ENCODE measurements at places on chromosomes 13 and 19.

GRCh38 chr19:40524133-40524549 is 52.5 kb upstream of the SHKBP1 start:
- no peak for DNase-seq

- DNase-seq = no peak
Observed at GRCh38 chr13:77345150-77345780, 18.4 kb upstream of the MYCBP2 start.

DNA sequence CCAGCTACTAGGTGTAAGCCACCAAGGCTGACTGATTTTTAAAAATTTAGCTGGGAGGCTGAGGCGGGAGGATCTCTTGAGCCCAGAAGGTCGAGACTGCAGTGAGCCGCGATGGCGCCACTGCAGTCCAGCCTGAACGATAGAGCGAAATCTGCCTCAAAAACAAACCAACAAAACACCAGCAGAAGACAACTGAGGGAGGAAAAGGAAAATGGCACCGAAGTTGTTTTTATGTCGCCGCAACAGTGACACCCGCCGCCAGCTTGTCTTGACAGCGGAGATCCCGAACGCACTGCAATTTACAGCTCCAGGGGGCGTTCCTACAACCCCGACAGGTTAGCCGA is 298 bp upstream of the FAM98C start:
- DNase-seq = no peak

DNA sequence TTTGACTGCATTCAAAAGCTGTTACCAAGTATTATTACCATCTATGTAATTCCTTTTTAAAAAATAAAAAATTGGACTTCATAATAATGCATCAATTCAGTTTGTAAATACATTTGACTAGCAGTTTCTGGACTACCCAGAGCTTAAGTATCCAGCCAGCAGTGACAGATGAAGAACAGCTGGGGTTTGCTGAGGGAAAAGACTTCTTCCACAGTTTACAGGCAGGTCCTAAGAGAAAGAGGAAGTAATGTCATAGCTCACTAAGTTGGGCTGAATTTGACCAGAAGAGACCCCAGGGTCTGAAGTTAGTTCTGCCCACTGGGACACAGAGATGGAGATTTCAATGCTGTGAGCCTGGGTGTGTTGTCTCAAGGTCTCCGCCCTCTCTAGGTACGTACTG is 96.4 kb downstream of the MBNL2 start:
- DNase-seq = no peak

- no peak for DNase-seq
Observed at GRCh38 chr19:35116072-35116801, 614 bp downstream of the FXYD3 start.

DNA sequence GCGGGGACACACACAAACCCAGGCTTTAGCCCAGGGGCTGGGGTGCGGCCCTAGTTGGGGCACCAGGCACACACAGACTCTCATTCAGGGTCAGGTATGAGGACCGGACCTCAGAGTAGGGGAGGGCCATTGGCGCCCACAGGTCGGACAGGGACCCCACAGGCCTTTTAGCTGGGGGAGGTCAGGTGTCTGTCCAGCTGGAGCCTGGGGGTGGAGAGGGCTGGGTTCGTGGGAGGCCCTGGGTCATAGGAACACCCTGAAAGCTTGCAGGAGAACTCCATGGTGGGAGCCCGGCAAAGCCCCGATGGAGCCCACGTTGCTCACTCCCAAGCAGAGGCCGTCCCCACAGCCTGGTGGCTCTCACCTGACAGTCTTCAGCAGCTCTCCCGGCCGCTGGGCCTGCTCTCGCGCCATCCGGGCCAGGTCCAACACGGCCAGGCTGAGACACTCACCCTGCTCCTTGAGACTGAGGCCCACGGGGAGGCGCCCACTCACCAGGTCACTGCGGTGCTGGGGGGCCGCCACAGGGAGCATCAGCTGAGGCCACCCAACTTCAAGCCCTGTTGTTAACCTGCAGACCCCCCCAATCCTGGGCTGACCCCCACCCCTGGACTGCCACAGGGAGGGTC is 5.0 kb downstream of the JAK3 start:
- no peak for DNase-seq

- DNase-seq = peak; percentile 12
Observed at GRCh38 chr13:26880735-26881134, 120.1 kb upstream of the GPR12 start.

DNA sequence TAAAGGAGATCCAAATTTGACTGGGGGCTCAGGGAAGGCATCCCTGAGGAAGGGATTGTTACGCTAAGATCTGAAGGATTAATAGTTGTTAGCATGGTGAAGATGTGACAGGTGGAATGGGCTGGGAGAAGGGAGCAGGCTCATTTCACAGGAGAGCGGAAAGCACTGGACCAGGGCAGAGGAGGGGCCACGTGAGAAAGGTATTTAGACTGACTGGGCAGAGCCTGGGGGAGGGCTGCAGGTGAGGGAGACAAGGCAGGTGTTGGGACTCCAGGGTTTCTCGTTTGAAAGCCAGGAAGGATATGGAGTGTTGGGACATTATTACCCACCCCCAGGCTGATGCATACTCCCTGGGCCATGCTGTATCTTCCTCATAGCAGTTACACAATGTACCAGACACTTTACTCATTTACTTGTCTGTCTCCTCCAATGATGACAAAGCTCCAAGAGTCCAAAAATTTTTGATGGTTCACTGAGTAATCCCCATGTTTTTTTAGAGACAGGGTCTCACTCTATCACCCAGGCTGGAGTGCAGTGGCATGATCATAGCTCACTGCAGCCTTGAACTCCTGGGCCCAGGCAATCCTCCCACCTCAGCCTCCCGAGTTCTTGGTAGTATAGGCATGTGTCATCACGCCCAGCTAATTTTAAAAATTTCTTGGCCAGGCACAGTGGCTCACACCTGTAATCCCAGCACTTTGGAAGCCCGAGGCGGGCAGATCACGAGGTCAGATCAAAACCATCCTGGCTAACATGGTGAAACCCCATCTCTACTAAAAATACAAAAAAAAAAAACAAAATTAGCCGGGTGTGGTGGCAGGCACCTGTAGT is 2.3 kb downstream of the TRAPPC6A start:
- no peak for DNase-seq

GRCh38 chr13:32657309-32657708 is 71.1 kb downstream of the PDS5B start:
- DNase-seq = no peak

GRCh38 chr13:41199526-41199925 is 5.2 kb upstream of the KBTBD7 start:
- no peak for DNase-seq

GRCh38 chr13:110200276-110200870 is 106.6 kb downstream of the COL4A1 start:
- DNase-seq = no peak

- no peak for DNase-seq
Observed at GRCh38 chr13:27404680-27405079, 19.7 kb upstream of the GTF3A start.

DNA sequence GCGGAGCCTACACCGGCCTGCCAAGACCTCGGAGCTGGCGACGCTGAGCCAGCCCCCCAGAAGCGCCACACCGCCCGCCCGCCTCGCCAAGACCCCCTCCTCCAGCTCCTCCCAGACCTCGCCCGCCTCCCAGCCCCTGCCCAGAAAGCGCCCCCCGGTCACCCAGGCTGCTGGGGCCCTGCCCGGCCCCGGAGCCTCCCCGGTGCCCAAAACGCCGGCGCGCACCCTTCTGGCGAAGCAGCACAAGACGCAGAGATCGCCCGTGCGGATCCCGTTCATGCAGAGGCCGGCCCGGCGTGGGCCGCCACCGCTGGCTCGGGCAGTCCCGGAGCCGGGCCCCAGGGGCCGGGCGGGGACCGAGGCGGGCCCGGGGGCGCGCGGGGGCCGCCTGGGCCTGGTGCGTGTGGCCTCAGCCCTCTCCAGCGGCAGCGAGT is 10.2 kb downstream of the C19orf25 start:
- DNase-seq = peak; percentile 26

DNA sequence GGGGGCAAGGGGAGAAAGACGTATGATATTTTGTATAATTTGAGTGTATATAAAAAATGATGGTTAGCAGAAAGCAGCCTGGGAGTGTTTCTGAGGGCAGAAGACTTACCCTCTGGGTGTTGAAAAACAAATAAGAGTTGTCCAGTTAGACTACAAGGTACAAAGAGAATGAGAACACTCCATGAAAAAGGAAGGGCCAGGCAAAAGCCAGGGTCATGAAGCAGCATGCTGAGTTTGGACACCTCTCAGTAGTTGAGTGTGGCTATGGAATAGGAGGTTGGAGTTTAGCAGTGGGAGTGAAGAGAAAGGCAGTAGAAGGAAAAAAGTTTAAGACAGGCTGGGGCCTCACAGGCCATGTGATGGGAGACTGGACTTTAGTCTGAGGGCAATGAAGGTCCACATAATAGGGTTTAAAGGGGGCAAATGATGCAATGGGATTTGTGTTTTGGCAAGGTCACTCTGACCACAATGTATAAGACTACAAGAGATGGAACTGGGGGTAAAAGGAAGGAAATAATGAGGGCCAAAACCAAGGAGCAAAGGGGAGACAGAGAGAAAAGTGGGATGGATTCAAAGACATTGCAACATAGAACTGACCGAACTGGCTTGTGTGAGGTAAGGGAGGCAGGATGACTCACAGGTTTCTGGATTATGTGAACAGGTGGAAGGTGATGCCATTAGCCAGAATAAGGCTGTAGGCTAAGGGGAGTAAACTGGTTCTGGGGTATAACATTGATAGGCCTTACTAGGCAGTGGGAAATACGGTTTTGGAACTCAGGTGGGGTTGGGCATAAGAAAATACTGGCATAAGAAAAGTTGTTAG is 76.6 kb downstream of the SERP2 start:
- DNase-seq = no peak

GRCh38 chr19:38361633-38362075 is 12.7 kb upstream of the PSMD8 start:
- DNase-seq = peak; percentile 61

GRCh38 chr19:40530091-40530901 is 46.4 kb upstream of the SHKBP1 start:
- DNase-seq = no peak

DNA sequence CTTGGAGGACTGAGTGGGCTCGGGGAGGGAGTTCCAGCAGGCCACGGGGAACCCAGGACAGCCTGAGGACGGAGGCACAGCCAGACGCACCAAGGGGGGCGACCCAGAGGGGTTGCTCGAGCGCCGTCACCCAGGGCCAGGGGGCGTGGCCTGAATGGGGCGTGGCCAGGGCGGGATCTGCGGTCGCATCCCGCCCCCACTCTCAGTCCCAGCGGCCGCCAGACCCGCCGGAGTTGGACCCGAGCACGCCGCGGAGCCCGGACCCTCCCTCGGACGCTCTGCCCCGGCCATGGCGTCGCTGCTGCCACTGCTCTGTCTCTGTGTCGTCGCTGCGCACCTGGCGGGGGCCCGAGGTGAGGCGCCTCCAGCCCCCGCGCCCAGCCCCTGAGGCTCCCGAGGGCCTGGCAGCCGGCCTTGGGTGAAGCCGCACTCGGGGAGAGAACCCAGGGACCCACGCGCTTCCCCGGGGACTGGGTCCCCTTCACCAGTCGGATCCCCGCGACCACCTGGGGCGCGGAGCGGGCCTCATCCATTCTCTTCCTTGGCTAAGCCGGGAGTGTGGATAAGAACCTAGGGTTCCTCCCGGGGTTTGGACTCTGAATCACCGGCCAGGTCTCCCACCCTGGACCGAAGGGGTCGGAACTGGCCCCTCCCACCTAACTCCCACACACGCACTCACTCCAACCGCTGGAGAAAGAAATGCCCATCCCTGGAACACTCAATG is at the start of gene CILP2:
Gene CILP2 (plus strand): TSS at position 205 of the 724 bp plus-strand sequence. CDS start 85 bp downstream, at position 290.
- DNase-seq = no peak

DNA sequence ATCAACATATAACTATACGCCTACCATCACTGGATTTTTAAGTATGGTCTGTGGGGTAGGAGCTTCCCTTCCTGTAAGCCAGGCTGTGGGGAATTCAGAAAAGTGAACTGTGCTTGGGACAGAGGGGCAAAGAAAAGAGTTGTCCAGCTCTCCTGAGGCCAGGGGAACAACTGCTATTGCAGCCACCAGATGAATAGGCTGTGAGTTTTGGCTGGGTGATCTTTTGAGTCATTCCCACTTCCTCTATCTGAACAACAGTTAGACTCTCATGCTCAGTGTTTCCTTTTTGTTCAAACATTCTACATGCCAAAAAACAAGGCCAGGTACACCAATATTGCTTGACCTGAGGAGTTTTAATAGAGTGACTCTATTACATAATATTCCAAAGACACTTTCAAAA is 426.2 kb upstream of the DACH1 start:
- DNase-seq = peak; percentile 49

GRCh38 chr13:106101201-106101600 is 434.3 kb downstream of the EFNB2 start:
- peak; percentile 57 for DNase-seq

DNA sequence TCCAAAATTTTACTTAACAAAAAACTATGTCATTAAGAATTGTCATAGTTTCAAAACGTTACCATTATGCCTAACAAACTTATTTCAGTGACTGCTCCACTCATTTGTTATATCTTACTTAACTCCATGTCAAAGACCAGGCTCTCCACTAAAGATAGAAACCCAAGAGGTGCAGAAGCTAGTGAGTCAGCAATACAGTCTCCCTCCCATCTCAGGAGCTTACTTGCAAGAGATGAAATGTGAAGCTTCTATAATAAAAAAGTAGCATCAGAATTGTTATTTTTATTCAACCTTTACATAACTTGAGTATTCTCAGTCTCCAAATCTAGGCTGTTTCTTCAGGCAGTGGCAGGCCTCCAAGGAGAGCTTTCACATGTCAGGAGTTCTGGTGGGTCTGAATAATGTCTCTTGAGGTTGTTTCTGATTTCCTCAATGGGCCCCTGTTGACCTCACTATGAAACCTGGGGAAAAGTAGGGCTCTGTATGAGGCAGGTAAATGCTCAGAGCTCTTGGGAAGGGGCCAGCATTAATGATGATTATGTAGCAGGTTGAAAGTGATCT is 242.0 kb downstream of the NDFIP2 start:
- DNase-seq = no peak

- no peak for DNase-seq
Observed at GRCh38 chr13:46672338-46673090, 119.5 kb downstream of the LRCH1 start.

DNA sequence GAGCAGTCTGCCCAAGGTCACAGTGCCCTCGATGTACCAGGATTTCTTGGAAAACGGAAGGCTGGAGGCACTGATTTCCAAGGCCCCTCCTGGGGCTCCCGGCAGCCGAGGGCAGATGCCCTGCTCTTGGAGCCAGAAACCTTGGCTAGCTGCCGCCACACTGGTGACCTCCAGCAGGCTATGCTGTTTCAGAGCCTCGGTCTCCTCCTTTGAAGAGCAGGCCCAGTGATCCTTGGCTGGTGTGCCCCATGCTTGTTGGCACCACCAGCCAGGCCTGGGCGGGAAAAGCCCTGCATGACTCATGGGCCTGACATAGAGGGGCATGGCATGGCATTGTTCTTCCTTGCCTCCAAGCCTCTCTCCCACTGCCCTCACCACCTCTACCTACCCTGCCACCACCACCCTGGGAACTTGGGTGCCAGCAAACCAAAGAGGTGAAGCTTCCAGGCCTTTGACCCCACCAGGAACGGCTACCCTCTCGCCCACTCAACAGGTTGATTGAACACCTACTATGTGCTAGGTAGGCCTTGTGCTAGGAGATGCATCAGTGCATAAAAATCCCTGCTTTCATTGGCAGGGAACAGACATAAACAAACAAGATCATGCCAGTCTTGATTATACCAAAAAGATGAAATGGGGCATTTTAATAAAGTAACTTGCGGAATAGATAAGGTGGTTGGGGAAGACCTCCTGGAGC is 1.6 kb upstream of the CLEC11A start:
- no peak for DNase-seq

GRCh38 chr13:22082030-22082429 is 411.2 kb downstream of the FGF9 start:
- no peak for DNase-seq

Measured in fibroblast of lung (primary cell).